Glomerular endothelial cell (primary cell): ENCODE measurements at places on chromosomes 2 and 18.

- DNase-seq = no peak
Measured at GRCh38 chr2:239150125-239151011, 250.5 kb downstream of the HDAC4 start.

DNA sequence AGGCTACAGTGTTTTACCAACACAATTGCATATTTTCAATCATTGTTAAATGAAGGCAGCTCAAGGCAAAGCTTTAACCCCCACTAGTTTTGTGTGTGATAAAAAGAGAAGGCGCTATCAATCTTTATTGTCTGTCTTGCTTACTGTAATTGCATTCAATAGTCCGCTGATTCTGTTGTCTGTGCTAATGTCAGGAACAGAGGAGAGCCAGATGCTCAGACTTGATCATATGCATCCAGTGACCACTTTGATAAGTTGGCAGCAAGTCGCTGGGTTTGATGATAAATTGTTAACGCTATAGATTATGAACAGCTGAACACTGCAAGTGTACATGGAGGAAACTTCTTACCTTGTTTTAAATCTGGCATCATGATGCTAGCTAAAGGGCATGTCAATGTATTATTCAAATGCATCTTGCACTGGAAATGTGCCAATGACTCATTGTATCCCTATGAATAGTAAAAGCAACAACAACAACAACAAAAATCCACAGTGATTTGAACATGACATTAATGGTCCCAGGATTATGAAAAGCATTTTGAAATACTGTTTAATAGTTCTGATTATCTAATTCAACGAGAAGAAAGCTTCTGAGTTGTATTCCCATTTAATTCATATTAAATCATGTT is 423.5 kb upstream of the FANCL start:
- DNase-seq = no peak

- no peak for DNase-seq
Measured at GRCh38 chr2:160694631-160695030, 201.0 kb upstream of the RBMS1 start.

GRCh38 chr2:213315168-213315876 is 31.1 kb downstream of the SPAG16 start:
- no peak for DNase-seq
